ENCODE measurements at places on chromosomes 1 and 21. TPM values are rescaled to one million over a fixed set of nuclear protein-coding genes. Genes with fewer than 3 reads are reported as not detected.
A peak's percentile ranks its signal among the peaks of the same experiment; 100 is the strongest.

DNA sequence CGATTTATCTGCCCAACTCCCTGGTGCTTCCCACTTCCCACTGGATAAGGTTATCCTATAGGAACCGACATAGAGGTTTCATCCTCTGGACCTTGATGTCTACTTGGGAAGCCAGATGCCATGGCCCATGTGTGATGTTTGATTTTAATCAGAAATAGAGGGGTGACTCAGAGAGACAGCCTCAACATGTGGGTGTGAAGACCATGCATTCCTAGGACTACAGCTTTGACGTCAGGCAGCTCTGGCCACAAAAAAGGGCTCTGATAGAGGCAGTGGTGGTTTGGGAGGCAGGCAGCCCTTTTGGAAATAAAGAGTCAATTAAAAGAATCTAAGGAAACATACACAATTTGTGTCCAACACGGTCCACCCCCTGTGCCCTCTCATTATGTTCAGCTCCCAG lies 5.2 kb upstream of the SH2D2A start:
- no peak for DNase-seq

DNA sequence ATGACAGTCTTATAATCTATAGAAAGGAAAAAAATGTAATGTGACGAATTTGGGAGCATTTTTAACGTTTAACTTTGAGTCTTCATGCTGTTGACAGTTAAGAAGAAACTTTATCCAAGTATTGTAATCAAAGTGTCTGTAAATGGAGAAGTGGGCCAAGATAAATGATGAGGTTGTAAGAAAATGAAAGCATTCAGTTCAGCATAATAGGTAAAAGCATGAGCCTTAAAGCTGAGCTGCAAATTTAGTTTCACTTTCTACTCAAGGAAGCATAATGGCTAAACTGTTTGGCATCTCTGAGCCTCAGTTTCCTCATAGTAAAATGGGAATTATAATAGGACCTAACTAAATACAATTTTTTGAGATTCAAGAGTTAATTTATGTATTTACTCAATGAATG lies 1554.8 kb downstream of the KCNT2 start:
- DNase-seq = no peak

- DNase-seq = no peak
These were observed 656.1 kb downstream of the KIF26B start for GRCh38 chr1:245810789-245811337.

DNA sequence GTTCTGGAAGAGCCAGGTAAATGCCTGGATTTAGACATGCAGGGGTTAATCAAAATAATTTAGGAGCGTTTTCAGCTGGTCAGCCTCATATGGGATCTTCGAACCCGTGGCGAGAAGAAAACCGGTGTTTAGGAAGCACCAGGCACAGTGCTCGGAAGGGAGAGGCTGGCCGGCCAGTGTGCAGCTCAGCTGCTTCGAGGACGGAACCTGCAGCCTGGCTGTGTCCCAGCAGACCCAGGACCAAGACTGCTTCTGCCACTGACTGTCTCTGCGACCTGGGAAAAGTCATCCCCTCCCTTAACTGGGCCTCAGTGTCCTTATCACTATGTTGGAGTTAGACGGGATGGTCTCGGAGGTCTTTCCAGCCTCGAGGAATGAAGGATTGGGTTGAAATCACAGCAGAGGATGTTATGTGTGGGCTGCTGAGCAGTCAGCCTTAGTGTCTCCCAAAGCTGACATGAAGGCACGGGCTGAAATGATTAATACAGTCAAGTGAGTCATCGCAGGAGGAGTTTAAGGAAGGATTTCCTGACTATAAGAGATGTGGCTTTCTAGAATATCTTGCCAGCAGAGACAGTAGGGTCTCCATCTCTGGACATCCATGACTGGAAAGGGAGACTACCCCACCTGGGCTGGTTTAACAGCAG lies 20.8 kb downstream of the PPFIA4 start:
- DNase-seq = no peak

- no peak for DNase-seq
These were observed 38.3 kb downstream of the TCP10L start for GRCh38 chr21:32547018-32547417.

- no peak for DNase-seq
These were observed 131.8 kb downstream of the PDE4B start for GRCh38 chr1:65924471-65924870.

- DNase-seq = peak; percentile 78
These were observed 3.1 kb upstream of the SHISA4 start for GRCh38 chr1:201885531-201886075.

GRCh38 chr1:155989242-155990004 lies 11.1 kb upstream of the ARHGEF2 start:
- peak; percentile 67 for DNase-seq

- DNase-seq = no peak
These were observed 72.2 kb upstream of the GJB5 start for GRCh38 chr1:34682452-34683223.

- peak; percentile 22 for DNase-seq
These were observed 576.2 kb downstream of the PTPRU start for GRCh38 chr1:29812408-29813135.

DNA sequence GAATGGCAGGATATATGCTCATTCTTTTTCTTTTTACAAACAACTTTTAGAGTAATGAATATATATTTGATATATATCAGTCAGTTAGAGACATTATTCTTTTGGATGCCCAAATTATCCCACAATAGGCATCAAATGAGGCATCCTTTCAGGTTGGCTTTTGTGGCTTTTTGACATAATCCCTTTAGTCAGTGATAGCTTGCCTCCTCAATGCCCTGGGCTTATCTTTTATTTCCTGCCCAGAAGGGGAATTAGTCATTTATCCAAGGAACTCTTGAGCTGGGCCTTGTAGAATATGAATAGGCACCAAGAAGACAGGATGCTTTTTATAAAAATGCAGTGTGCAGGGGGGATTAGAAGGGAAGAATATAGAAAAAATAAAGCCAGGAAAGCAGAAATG lies 22.2 kb downstream of the EPHX4 start:
- no peak for DNase-seq

- no peak for DNase-seq
These were observed 35.1 kb downstream of the LHX4 start for GRCh38 chr1:180265201-180265600.

- no peak for DNase-seq
These were observed 292.2 kb downstream of the SMYD3 start for GRCh38 chr1:246214708-246215509.

CFAP74 gene
- total RNA-seq = not detected

C1orf74 gene
- total RNA-seq = 0.82 TPM

GSTM5 gene
- total RNA-seq = 0.15 TPM

DIO1 gene
- not detected for total RNA-seq

DNA sequence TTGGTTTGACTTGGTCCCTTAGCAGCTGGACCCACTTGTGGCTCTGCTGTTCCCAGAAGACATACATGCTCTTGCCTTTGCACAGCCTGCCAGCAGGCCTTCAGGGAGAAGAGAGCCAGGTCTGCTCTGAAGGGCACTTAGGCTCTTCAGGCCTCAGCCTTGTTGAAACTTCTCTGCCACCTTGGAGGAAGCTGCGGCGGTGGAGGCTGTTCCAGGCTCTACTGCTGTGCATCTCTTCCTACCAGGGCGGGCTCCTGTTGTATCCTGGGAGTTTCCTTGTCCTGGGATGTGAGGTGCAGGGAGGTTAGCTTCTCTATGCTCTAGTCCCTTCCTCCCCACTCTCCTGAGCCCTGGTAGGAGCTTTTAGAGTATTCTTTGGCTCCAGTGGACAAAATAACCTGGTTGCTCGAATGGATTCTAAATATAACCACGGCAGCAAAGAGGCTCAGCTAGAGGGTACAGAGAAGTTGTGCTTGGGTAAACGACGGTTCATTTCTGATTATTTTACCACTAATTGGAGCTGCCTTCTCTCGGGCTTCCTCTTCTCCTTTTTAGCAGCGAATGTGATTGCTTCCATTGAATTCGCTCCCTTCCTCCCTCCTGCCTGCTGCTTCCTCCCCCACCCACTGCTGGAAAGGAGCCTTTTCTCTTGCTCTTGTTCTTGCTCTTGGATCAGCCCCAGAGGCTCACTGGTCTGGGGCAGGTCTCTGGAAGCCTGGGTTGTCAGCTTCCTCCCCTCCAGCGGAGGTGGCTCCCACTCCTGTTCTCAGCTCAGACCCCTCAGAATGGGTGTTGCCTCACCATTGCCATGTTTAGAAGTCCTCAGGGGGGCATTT lies 126.6 kb upstream of the CACNA1E start:
- no peak for DNase-seq

- DNase-seq = no peak
These were observed 17.1 kb upstream of the TMEM9 start for GRCh38 chr1:201171063-201172036.

DNA sequence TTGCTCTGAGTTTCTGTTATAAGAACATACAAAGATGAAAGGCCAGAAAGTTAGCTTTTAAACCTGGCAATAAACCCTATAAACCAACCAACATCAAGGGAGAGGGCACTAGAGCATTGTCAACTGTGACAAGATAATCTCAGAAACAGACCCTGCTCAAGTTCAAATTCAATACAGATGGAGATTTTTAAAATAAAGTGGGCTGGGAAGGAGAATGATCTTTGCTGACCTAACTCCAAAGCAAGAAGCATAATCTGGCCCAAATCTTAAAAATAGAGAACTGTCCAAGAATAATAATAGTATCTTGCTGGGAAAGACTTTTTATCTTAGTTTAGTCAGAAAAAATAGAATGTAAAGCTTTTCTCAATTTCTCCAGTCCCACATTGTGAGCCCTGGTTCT lies 485.5 kb downstream of the DISC1 start:
- no peak for DNase-seq

DNA sequence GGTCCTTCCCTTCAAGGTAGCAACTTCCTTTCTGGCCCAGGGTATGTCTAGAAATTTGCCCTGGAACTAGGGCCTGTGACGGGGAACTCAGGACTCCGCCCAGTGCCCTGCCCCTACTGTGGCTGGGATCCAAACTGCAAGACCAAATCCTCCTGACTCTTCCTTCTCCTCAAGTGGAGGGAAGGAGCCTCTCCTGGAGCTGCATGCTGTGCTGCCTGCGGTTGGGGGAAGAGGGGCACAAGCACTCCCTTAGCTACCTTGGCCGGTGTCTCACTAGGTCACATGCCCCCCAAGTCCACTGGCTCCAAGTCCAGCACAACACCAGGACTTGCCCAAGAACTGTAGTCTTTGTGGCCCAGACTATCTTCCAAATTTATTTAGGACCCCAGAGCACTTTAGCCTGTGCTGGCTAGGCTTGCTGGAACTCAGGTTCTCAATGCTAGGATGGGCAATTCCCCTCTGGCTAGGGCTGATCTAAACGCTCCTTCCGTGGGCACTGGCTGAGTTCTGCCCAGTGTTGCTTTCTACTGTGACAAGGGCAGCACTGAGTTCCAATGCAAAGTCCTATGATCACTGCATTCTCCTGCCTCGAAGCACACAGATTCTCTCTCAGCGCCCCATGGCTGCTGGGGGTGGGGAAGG lies 12.2 kb downstream of the ADSS2 start:
- DNase-seq = no peak

RGS7 gene
- not detected for total RNA-seq

DNA sequence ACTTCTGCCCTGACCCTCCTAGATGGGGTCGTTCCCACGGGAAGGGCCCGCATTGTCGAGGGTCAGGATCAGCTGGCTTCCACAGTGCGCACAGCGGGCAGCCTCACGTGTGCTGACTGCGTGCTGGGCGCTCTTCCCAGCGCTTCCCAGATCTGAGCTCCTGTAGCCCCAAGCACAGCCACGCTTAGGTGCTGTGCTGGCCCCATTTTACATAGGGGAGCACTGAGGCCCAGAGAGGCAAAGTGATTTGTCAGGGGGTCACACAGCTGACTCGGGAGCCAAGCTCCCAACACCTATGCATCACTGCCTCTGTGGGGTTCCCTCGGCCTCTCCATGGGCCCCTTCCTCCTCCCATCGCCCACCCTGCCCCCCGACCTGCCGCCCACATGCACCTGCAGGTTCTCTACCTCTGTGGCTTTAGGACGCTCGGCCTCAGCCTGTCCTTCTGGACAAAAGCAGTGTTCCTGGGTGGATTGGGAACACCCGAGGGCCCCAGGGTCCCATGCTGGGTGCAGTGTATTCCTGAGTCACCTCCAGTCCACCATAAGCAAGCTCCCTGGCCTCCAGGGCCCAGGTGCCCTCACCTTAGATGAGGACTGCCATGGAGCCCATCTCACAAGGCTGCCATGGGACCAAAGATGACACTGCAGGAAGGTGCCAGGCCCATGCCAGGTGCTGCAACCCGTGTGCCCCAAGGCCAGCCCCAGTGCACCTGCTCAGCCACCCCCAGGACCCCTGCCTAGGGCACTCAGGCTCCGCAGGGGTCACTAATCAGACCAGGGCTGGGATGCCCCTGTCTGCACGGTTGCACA lies 23.3 kb downstream of the TFF3 start:
- DNase-seq = no peak

DNA sequence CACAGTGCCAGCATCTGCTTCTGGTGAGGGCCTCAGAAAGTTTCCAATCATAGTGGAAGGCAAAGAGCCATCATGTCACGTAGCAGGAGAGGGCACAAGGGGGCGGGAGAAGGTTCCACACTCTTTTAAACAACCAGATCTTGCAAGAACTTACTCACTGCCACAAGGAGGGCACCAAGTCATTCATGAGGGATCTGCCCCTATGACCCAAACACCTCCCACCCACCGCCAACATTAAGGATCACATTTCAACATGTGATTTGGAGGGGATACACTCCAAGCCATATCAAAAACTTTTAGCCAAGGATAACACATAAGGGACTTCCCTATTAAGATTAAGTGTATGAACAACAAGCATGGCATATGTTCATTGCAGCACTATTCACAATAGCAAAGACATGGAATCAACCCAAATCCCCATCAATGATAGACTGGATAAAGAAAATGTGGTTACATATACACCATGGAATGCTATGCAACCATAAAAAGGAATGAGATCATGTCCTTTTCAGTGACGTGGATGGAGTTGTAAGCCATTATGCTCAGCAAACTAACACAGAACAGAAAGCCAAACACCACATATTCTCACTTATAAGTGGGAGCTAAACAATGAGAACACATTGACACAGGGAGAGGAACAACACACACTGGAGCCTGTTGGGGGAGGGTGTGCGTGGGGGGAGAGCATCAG lies 19.9 kb upstream of the SLC35F3 start:
- DNase-seq = no peak

- no peak for DNase-seq
These were observed 121.5 kb downstream of the XCL2 start for GRCh38 chr1:168422203-168422847.

- no peak for DNase-seq
These were observed 563.5 kb downstream of the PTPRC start for GRCh38 chr1:199202331-199202730.

DNA sequence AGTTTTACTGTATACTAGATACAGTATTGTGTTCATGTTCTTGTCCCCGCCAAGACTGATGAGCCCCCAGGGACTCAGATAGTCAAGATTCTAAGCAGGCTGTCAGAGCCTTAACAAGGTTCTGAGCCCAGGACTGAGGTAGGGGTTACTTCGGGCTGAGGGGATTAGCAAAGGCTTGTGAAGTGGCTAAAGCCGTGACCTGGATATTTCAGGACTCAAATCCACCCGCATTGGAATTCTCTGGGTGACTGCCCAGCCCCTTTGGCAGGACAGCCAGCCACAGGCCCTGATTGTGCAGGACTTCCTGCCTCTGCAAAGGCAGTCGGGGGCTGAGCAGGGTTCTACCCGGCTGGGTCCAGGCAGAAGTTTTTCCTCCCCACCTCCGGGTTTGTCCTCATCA lies at the start of gene PLA2G5:
Gene PLA2G5 (plus strand): TSS at position 321 of the 400 bp plus-strand sequence. CDS start 14,637 bp downstream, outside the sequence.
- peak; percentile 57 for DNase-seq

Data from gastrocnemius medialis (tissue), 4 donors.